ENCODE measurements at places on chromosomes 3 and 15.
A peak's percentile ranks its signal among the peaks of the same experiment; 100 is the strongest.

- DNase-seq, result no peak
Observed at GRCh38 chr3:43923104-43923882, 232.6 kb downstream of the ABHD5 start.

DNA sequence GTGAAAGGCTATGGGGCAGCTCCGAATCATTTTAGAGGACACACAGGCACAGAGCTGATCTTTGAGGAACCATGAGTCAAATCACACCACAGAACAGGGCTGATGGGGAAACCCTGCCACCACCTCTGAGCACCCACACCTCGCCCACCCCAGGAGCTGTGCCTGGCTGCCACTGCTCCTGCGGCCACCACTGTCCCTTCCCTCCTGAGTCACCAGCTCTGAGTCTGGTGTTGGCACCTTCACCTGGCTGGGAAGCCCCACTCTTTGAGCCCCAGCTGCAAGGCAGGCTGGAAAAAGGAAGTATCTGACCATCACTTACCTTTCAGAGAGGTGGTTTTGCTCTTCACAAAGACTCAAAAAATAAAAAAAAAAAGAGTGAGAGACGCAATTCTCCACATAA, 63.6 kb upstream of the MEF2A start:
- no peak for DNase-seq

DNA sequence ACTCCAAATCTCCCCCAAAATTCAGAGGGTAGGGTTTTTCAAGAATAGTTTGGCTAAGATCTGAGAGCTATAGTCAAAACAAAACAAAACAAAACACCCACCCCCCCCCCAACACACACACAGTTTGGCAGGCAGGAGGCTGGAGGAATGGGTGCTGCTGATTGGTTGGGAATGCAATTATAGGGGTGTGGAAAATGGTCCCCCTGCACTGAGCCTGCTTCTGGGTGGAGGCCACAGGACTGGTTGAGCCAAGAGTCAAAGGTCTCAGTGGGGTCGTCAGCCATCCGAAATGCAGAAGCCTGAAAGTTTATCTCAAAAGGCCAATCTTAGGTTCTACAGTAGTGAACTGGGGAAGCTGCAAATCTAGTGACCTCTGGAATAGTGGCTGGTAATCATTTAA, 2.5 kb upstream of the HACD2 start:
- no peak for DNase-seq

DNA sequence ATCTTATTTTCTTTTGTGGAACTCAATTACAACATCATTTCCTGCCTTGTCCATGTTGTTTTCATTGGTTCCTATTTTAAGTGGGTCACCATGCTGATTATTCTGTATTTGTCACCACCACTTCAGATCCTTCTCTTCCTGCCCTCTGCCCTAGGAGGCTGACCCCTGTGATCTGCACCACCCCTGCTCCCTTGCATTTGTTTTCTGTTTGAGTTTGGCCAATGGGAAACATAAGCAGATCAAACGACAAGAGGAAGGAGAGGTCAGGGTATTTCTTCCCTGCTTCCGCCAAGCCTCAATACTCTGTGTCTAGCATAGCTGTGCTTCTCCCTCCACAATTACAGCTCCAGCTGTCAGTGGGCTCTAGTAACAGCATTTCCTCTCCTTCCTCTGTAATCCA, 71.6 kb downstream of the IMPG2 start:
- DNase-seq, result no peak

GRCh38 chr3:173599673-173600072, 202.1 kb downstream of the NLGN1 start:
- no peak for DNase-seq

GRCh38 chr3:16311960-16312451, 47.0 kb downstream of the OXNAD1 start:
- no peak for DNase-seq

GRCh38 chr3:157624801-157625200, 121.6 kb upstream of the VEPH1 start:
- DNase-seq, result no peak

DNA sequence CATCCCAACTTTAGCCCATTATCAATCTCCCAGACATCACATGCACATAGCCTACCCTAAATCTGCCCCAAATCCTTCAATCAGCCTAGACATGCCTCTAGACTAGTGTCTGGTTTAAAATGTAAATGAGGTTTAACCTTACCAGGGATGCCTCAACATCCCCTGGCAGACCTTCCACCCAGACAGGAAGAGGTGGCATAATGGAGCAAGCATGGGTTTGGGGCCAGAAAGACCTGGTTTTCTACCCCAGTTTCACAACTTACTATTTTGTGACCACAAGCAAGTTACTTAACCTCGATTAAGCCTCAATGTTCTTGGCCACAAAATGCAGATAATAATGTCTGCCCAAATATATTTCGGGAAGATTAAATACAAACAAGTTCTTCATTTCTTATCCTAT, 28.3 kb upstream of the THBS1 start:
- DNase-seq, result no peak

- DNase-seq, result no peak
Observed at GRCh38 chr3:63911509-63911872, 692 bp downstream of the SCAANT1 start.

DNA sequence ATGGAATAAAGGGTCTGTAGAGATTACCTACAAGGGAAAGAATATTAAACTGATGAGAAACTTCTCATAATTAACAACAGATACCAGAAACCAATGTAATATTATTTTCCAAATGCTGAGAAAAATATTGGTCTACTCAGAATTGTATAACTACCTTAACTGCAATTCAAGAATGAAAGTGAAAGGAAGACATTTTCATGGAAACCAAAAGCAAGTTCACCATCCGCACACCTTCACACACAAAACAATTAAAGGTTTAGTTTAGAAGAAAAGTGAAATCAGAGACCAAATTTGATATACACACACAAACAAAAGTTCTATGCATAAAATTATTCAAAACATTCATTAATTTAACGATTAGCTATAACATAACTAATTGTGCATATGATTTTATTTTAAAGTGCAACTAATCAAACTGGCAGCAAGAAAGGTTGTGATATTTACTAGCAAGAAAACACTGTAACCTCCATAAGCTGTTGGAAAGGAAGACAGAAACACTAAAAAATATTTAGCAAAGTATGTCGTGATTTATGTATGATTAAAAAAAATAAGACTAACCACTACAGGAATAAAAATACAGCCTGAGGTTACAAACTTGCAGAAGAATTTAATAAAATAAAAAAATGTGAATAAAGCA, 395.5 kb downstream of the FGF12 start:
- no peak for DNase-seq

GRCh38 chr3:37956723-37957538, 33.7 kb upstream of the VILL start:
- no peak for DNase-seq

- no peak for DNase-seq
Observed at GRCh38 chr15:83899670-83900069, 245.7 kb downstream of the ADAMTSL3 start.

DNA sequence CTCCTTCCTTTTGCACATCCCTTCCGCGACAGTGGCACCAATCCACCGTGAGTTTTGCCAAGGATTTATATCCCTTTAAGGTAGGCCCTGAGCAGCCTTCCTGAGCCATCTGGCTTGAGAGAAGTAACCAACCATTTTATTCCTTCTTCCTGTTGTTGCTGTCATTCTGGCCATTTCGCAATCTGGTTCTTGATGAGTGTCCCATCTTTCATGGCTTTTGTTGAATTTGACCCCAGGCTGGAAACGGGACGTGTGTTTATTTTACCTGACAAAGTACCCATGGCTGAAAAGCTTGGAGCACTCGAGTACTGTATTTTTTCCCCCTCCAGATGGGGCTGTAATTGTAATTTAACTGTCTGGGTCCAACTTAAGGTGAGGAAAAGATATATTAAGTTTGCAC, 173.4 kb downstream of the WNT5A start:
- no peak for DNase-seq

- no peak for DNase-seq
Observed at GRCh38 chr15:98823012-98823458, 174.7 kb downstream of the IGF1R start.

DNA sequence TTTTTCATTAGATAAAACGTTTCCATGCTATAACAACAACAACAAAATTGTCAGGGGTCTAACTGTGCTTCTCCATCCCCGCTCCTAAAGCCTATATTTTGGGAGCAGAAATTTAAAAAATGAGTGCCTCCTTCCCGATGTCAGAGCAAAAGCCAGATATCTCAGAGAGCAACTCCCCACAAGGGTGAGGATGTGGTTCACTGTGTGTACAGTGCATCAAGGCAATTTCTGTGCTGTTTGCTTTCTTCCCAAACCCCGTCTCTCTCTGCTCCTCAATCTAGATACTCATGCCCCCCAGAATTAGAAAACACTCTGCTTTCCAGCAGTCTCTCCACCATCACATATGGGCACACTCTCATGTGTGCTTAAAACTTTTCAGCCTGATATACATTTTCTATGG, 76.7 kb upstream of the MBNL1 start:
- no peak for DNase-seq

- no peak for DNase-seq
Observed at GRCh38 chr3:141877911-141878310, 1.5 kb downstream of the ATP1B3 start.

DNA sequence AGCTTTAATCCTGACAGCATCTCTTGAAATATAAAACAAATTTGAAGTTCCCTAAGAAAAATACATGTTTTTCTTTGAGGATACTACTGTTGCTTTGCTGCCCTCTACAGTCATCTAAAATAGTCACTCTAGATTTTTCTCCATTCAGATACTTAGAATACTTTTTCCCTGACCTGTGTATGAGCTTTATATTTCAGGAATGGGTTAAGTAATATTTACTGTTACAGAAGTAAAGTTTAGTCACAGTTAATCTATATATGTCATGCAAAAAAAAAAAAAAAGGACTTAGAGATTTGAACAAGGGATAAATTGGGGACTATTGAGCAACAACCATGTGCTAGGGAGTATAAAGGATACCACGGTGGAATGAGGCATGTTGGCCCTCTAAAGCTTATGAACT, 8.8 kb downstream of the NECTIN3 start:
- no peak for DNase-seq

DNA sequence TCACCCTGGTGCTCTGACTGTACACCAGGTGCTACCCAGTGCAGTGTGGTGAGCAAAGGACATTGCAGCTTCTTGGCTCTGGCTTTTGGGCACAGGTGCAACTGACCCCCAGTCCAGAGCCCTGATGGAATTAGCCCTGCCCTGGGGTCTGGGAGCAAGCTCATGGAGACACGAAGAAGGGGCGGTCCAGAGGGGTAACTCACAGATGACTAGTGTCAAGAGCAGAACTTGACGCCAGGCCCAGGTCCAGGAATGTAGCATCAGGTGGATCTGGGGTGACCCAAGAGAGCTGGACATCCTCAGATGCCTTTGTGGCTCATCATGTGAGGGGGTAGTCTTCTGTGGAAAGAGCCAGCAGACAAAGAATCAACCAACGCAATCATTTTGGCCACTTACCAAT, 88.9 kb downstream of the ASB7 start:
- no peak for DNase-seq

- DNase-seq, result no peak
Observed at GRCh38 chr3:100650651-100651619, 41.5 kb downstream of the ADGRG7 start.

GRCh38 chr3:161042023-161042501, 63.1 kb downstream of the B3GALNT1 start:
- no peak for DNase-seq

- DNase-seq, result peak; percentile 69
Observed at GRCh38 chr15:74614744-74615507, 710 bp upstream of the CLK3 start.

- peak; percentile 20 for DNase-seq
Observed at GRCh38 chr15:51726302-51727073, 11.0 kb downstream of the LYSMD2 start.

DNA sequence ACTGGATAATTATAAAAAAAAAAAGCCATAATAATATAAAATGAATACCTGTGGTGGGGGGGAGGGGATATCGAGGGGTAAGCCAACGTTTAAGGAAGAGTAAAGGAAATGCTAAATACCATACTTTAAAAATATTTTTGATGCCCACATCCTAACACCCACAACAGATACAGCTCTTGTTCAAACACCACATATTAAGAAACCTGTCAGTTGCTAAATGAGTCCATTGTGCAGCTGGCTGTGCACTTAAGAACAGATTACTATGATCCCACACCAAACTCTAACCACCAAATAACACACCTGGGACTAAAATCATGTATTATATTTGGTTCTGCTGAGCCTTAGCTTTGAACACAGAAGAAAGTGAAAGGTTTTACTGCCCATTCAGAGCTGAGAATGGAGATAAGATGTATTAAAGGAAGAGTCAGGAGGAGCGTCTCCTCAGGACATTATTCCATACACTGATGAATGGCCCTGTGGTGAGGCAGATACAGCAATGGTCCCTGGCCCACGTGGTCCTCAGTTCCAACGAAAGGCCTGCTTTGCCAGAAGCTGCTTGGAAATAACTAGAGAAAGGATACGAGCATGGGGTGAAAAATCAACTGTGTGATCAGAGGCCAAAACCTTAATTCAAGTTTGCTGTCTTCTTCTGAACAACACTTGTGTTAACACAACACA, 515.4 kb downstream of the FOXP1 start:
- DNase-seq, result no peak

- no peak for DNase-seq
Observed at GRCh38 chr3:94167796-94168195, 104.9 kb downstream of the NSUN3 start.

DNA sequence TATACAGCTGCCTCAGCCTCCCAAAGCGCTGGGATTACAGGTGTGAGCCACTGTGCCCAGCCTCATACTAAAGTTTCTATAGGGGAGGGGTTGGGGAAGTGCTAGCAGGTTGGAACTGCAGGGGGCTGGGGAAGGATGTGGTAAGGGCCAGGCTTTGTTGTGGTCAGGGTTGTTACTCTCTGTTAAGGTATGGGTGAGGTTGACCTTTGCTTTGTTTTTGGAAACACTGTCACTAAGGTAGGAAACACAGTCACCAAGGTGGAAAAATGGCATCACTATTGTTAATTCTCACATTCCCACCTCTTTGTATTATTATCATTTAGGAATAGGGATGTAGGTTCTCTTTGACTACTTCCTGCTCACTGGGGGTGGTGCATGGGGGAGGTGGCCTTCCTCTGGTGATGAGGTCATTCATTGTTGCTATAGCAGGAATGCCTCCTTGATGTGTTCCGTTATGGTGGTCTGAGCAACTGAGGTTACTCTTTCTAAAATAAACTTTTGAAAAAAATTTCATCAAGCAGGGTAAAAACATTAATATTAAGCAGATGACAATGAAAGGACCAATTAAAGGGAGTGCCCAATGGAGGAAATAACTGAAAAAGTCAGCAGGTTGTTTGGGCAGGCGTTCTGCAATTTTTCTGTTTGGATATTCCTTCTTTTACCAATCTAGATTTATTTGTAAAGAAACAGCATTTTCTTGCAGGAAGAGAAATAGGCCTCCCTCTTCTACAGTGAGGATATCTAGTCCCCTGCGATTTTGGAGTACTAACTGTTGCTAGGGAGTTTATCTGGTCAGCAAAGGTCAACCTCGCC, 150.5 kb downstream of the WDR76 start:
- DNase-seq, result no peak

DNA sequence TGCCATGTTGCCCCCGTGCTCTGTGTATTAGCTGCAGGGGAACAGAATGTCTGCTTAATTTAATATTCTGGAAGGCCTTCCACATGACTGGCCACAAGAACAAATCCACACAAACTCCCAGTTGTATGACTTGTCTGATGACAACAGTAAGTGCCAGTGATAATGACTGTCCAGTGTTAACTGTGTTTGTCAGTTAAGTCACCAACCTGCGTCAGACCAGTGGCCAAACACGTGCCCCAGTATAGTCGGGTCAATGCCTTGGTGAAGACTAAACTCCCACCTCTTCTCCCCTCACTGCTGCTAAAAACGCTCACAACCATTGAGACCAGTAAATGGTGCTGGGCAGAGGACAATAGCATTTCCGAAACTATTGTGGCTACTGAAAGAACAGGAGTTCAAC, 9.8 kb upstream of the ATP13A5 start:
- no peak for DNase-seq

GRCh38 chr3:13194285-13195209, 121.3 kb upstream of the IQSEC1 start:
- DNase-seq, result no peak

Measured in amygdala (tissue), 56 donors.